ENCODE measurements at places on chromosomes 3 and 15.

DNA sequence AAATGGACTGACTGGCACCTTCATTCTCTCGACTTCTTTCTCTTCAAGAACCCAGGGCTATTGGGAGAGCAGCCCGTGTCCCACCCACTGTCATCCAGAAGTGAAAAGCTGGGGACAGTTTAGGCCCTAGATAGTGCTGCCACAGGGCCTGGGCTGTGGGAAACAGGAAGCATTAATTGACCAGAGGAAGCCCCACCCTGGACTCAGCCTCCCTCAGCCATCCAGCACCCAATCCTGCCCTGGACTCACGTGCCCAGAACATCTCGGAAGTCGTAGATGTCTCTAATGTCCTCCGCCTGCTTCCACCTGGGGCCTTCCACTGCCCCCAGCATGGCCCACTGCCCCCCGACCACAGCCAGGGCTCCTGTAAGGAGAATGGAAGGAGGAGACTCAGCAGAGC lies 2.3 kb downstream of the CAMK1 start:
- no peak for DNase-seq

- DNase-seq, result no peak
Measured at GRCh38 chr3:21641959-21642358, 109.1 kb downstream of the ZNF385D start.

GRCh38 chr3:45693941-45694521 lies 4.8 kb downstream of the SACM1L start:
- no peak for DNase-seq

- DNase-seq, result no peak
Measured at GRCh38 chr3:195811756-195812155, at the start of gene MUC4. Gene MUC4, minus strand, starts transcription at chr3:195811929. Its CDS starts 112 bp downstream, at chr3:195811817.

Measured in SHP77 treated with DMSO at 0.1 percent for 48 hours (cell line).